ENCODE measurements at places on chromosomes 13 and 19.

DNA sequence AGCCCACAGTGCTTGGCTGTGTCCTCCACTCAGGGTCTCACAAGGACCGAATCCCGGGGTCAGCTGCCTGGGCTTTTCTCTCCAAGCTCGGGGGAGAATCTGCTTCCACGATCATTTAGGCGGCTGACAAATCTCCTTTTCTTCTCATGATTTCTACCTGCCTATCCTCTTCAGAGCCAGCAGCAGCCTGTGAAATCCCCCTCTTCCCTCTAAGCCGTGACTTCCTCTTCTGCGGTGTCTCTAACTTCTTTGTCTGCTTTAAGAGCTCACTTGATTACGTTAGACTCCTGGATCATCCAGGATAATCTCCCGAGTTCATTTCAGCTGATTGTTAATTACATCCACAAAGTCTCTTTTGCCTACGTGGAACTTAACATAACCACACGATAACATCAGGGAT lies 22.5 kb upstream of the ZNF845 start:
- DNase-seq, result no peak

GRCh38 chr13:33025220-33025744 lies 9.1 kb downstream of the KL start:
- no peak for DNase-seq

DNA sequence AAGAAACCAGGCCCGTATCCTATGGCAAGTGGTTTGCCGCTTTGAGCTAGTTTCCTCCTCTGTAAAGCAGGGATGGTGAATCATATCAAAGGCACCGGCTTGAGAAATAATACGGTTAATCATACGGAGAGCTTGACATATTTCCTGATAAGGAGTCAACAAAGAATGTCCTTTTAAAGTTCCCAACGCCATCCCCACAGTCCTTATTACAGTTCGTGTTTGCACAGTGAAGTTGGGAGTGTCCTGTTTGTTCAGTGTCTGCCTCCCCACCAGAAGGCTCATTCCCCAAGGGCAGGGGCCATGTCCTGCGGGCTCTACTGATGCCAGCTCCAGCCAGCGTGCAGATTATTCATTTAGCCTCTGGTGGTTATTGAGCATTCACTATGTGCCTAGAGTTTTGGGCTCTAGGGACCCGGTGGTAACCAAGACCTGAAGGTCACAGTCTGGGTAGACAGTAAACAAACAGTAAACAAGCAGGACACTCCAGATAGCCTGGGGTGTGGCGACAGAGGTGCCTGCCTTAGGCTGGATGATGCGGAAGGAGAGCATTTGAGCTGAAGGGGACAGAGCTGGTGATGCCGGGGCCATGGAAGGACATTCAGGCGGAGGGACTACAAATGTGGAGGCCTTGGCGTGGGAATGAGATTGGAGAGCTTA lies 6.3 kb downstream of the GRAMD1A start:
- DNase-seq, result no peak

GRCh38 chr13:47523771-47524170 lies 477.3 kb downstream of the SUCLA2 start:
- no peak for DNase-seq

DNA sequence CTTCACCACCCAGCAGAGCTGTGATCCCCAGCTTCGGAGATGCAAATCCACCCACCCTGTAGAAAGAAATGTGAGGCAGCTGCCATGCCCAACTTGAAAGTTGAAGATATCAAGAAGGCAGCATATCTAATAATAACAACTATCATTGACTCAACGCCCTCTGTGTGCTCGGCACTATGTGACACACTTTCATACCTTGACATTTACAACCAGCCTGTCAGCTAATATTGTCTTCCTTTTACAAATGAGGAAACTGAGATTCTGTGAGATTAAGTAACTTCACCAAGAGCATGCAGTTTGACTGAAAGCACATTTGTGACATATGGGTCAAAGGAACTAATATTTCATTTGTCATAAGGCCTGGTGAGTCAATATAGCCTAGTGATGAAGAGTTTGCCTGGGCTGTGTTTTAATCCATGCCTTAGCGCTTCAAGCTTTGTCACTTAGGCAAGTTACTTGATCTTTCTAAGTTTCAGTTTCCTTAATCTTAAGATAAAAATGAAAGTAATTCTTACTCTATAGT lies 137.0 kb downstream of the FLT1 start:
- DNase-seq, result no peak

DNA sequence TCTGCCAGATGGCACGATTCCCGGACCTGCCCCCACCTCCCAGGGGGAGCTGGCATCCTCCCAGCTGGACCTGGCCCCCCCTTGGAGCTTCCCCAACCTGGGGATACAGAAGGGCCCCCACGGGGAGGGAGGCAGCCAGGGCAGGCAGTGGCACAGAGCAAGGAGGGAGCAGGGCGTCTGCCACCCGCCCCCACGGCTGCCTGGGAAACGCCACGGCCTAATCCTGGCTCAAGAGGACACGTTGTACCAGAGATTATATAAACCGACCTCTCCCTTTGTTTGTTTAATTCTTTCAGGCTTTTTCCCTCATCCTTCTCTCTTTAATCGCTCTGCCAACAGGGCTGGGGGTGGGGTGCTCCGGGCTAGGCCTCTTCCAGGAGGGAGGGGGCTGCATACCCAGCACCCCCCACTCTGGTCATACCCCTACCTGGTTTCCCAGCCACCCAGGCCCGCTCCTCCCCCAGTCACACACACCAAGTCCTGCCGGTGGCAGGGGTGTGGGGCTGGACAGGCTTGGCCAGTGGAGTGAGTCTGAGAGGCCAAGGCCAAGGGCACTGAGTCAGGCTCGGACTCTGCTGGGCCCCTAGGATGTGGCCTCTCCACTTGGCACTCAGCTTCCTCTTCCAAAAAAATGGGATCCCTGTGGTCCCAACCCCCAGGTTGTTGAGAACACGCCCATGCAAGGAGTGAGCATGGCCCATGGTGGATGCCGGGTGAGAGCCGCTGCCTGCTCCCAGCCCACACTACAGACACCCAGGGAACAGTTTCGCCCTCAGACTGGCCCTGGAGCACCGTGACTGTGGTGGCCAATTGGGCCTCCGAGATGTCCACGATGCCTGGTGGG lies 29.5 kb upstream of the NFIC start:
- no peak for DNase-seq

GRCh38 chr19:29214411-29214810 lies 1.5 kb upstream of the UQCRFS1 start:
- DNase-seq, result no peak

DNA sequence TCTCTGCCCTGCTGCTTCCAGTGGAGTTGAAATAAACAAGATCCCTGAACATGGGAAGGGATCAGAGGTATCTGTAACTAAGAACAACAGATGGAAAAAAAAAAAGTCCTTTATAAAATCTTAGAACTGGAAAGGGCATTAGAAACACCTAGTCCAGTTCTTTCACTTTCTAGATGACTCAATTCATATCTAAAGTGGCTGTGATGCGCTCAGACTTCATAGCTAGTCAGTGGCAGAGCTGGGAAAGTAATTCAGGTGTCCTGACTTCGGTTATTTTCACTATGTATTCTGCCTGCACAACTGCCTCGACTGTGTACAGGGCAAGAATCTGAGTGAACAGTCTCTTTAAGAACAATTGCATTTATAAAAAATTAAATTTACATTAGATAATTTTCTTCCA lies 151.8 kb upstream of the TMTC4 start:
- no peak for DNase-seq

DNA sequence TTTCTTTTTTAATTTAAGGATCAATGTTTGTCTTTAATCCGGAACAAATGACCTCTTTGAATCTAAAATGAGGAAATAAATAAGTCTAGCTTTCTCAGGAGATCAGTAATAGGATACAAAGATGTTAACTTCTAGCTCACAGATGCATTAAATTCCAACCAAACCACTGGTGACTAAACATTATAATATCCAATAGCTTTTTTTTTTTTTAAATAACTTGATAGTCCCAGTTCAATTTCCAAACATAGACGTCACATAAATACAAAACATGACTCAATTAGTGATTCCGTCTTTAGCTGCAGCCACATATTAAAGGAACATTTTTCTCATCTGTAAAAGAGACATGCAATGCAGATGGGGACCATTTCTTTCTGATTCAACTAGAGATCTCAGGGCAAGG lies 390.5 kb upstream of the PCDH9 start:
- no peak for DNase-seq

GRCh38 chr19:52492994-52493470 lies 34.4 kb upstream of the ZNF808 start:
- no peak for DNase-seq

DNA sequence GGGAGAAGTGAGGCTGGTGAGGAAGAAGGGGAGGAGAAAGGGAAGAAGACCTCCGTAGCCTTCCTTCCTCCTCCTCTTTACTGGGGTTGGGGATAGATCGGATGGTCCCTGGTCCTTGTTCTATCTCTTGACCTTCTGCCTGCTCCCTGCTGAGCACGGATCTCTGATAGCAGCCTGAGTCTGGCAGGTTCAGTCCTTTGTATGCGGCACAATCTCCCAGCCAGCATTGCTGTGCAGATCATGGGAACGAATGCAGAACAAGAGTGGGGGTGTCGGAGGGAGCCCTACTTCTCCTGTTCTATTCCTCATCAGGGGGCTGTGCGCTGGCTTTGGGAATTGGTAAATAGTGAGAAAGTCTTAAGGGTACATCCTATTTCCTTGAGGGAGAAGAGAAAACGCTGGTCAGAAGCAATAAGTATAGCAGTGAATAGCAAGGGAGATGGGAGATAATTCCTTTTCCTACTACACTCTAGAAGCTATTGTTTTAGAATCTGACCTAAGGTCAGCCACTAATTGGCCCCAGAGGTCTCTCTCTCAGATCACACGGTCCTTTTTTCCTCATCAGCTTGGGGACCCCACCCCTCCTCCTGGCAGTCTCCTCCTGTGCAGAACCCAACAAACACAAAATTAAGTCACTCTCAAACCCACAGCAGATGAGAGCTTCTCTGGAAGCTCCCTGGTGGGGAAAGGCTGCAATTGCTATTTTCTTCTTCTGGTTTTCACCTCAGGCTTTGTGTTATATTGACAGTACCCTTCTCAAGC lies 41.0 kb downstream of the KL start:
- DNase-seq, result no peak

- no peak for DNase-seq
Observed at GRCh38 chr19:13761423-13761822, 2.9 kb upstream of the MRI1 start.

GRCh38 chr13:98089246-98089645 lies 53.6 kb upstream of the FARP1 start:
- DNase-seq, result no peak

- no peak for DNase-seq
Observed at GRCh38 chr19:22882797-22883196, 50.7 kb downstream of the ZNF723 start.

GRCh38 chr13:96089749-96090239 lies at the start of gene HS6ST3:
TSS of gene HS6ST3 (plus strand) at chr13:96090107.
- no peak for DNase-seq

GRCh38 chr13:114027046-114027715 lies 53.3 kb upstream of the C13orf46 start:
- no peak for DNase-seq

GRCh38 chr13:95552539-95553441 lies at the start of gene CLDN10:
TSS of gene CLDN10 (plus strand) at chr13:95552720. CDS start at chr13:95552754, 34 bp downstream.
- no peak for DNase-seq

- DNase-seq, result no peak
Observed at GRCh38 chr13:102286326-102286725, 115.5 kb downstream of the FGF14 start.

GRCh38 chr19:10431254-10431942 lies 11.1 kb downstream of the PDE4A start:
- DNase-seq, result peak; percentile 54

DNA sequence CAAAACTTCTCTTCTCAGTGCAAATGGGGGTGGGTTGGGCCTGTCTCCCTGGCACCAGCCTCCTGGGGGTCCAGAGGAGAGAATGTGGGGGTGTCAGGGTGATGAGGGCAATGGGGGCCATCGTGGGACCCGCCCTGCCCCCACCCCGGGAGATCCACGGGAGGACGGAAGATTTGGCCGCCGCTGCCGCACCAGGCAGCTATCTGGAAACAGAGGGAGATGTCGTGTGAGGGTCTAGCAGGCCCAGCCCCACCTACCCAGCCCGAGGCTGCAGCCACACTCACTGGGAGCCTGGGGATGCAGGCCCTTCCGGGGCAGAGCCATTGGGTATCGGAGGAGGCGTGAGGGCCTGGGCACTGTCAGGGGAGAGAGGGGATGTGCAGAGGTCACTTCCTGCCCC lies 1.8 kb upstream of the TMEM86B start:
- DNase-seq, result no peak

GRCh38 chr13:112424098-112424497 lies 47.9 kb downstream of the SPACA7 start:
- DNase-seq, result no peak

DNA sequence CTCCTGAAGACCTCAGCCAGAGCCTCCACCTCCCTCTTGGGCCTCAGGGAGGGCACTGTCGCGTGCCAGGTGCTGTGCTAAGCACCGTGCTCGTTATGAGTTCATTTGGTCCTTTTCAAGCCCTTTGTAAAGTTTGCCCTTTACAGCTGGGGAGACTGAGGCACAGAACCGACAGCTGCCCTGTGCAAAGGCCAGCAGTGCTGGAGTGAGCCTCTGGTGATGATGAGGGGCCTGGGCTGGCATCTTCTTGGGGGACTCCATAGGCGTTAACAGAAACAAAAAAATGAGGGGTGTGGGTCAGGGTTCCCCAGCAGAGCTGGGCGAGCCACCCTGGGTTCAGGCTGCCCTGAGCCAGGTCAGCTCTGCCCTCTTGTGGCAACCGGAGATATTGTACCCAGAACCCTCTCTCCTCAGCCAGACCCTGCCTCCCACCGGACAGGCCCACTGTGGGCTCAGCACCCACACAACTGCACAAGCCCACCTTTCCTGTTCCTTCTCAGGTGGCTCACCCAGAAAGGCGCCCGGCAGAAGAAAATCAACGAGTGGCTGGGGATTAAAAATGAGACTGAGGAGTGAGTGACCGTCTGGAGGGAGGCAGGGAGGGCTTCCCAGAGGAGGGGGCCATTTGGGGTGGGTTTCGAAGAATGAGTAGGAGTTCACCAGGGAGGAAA lies 5.5 kb upstream of the IFI30 start:
- peak; percentile 42 for DNase-seq

GRCh38 chr13:43725460-43725859 lies 61.3 kb downstream of the ENOX1 start:
- DNase-seq, result no peak

- DNase-seq, result no peak
Observed at GRCh38 chr13:74570834-74571233, 436.6 kb upstream of the KLF12 start.

- no peak for DNase-seq
Observed at GRCh38 chr19:3733549-3734309, 25.5 kb downstream of the TJP3 start.

DNA sequence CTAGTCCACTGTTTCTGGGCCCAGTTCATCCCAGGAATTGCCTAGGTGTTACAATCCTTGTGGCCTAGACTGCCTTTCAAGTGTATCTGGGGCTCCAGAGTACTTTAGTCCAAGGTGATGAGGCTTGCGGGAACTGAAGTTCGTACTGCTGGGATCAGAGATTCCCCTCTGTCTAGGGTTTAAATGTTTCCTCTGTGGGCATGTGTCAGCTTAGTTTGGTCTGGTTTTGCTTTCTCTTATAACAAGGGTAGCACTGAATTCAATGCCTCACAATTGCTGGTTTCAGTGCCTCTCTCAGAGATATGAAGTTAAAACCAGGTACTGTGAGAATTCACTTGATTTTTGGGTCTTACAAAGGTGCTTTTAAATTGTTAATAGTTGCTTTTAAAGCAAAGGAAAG lies 30.8 kb downstream of the RGCC start:
- no peak for DNase-seq

GRCh38 chr19:38317104-38317612 lies 1.4 kb upstream of the YIF1B start:
- peak; percentile 21 for DNase-seq

Measured in central memory CD4-positive, alpha-beta T cell (primary cell).